ENCODE measurements at places on chromosomes 5 and 9.
A peak's percentile ranks its signal among the peaks of the same experiment; 100 is the strongest.

GRCh38 chr5:9479990-9480389 is 65.9 kb downstream of the SEMA5A start:
- no peak overlapping the region for H3K4me3 ChIP-seq
- no peak for DNase-seq
- H3K27me3 ChIP-seq: no peaks in the 10 kb centered on the region
- H3K4me1 ChIP-seq: no peaks in the 10 kb centered on the region

DNA sequence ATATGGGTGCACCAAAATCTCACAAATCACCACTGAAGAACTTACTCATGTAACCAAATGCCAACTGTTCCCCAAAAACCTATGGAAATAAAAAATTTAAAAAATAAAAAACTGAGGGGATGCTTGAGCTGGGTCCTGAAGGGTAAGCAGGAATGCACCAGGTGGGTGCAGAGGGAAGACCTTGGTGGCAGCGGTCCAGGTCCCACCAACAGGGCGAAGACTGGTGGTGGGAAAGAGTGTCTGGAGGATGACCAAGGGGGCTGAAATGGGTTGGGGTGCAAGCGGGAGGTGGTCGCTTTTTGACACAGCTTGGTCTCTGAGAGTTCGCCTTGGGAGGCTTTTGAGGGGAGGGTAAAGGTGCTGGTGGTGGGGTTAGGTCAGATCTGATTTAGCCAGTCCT is 3.3 kb upstream of the DAB2IP start:
- no peak overlapping the region for H3K4me3 ChIP-seq
- H3K36me3 ChIP-seq: no peaks in the 10 kb centered on the region
- no peaks in the 10 kb centered on the region for H3K4me1 ChIP-seq
- DNase-seq: no peak
- no peak overlapping the region for H3K27ac ChIP-seq
- H3K27me3 ChIP-seq: no peaks in the 10 kb centered on the region

- no peak overlapping the region for H3K27ac ChIP-seq
- no peaks in the 10 kb centered on the region for H3K27me3 ChIP-seq
- no peak overlapping the region for H3K4me3 ChIP-seq
- no peak for DNase-seq
- no peaks in the 10 kb centered on the region for H3K36me3 ChIP-seq
These were observed 368 bp upstream of the CCDC180 start for GRCh38 chr9:97307091-97307490.

DNA sequence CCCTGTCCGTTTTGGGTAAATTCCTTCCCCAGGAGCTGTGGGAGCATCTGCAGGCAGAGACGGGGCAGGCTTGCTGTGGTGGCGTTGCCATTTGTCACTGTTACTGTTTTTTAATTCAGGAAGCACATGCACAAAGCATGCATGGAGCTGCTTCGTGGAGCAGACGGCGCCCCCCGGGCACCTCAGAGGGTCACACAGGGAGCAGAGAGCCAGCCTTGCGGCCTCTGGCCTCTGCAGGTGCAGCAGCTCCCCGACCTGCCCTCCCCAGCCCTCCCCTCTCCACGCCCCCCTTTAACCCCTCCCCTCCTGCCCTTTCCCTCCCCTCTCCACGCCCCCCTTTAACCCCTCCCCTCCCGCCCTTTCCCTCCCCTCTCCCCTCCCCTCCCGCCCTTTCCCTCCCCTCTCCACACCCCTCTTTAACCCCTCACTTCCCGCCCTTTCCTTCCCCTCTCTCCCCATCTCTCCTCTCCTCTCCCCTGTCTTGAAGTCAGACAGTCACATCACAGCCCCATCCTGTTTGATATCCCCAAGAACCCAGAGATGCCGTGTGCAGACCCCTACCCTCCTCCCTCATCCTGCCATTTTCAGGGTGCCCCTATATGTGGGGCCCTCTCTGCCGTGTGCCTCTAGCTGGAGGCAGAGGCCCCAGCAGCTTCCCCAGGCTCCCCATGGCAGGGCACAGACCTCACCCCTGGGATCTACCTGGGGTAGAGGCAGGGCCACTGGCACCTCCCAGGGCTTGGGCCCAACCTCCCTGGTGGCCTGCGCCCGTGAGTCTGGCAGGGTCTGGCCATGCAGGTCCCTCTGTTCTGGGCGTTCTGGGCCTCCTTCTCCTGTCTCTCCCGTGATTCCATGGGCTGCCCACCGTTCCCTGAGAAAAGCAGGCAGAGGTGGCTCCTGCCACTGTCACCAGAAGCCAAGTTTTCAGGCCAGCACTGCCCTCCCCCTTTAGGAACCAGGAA is 29.6 kb upstream of the UBAC1 start:
- no peaks in the 10 kb centered on the region for H3K36me3 ChIP-seq
- DNase-seq: peak; percentile 85
- no peak overlapping the region for H3K4me3 ChIP-seq
- peaks cover 11% of the 10 kb centered on the region for H3K4me1 ChIP-seq
- H3K27ac ChIP-seq: no peak overlapping the region

DNA sequence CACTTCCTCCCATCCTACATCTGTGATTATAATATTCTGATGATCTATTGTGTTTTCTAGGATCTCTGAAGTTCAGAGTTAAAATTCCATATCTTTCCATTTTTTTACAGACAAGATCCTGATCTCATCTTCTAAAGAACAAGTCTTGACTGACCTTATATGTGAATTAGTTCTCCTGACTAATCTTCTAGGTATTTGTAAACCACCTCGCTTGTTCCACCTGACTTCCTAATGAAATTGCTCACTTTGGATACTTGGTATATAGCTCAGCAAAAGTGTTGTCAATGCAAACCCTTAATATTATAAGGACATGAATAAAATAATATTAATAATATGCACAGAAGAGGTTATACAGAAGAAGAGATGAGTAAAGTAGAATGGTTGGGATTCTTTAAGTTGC is 68.2 kb upstream of the NR4A3 start:
- no peak overlapping the region for H3K4me3 ChIP-seq
- H3K27me3 ChIP-seq: no peaks in the 10 kb centered on the region
- no peaks in the 10 kb centered on the region for H3K36me3 ChIP-seq
- H3K27ac ChIP-seq: no peak overlapping the region

DNA sequence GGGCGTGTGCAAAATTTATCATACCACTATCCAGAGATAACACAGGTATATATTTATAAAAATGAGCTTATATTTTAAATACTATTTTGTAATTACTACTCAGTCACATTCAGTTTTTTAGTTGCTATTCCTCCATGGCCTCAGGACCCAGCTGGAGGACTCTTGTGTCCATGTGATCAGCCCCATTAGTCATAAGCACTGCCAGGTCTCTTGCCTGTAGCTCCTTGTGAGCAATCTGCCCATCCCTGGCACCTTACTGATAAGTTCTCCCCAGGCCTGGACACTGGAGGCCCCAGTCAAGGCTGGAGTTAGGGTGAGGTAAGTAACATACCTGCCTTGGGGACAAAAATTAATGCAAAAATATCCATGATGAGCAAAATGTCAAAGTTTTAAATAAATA is 29.5 kb upstream of the ADRB2 start:
- H3K4me3 ChIP-seq: no peak overlapping the region
- no peaks in the 10 kb centered on the region for H3K27me3 ChIP-seq
- peaks cover 54% of the 10 kb centered on the region for H3K4me1 ChIP-seq
- DNase-seq: no peak
- H3K36me3 ChIP-seq: no peaks in the 10 kb centered on the region
- no peak overlapping the region for H3K27ac ChIP-seq

All from Karpas-422 (cell line).